ENCODE measurements at places on chromosomes 7 and 10. TPM values are rescaled to one million over a fixed set of nuclear protein-coding genes. Genes with fewer than 3 reads are reported as not detected.

DNA sequence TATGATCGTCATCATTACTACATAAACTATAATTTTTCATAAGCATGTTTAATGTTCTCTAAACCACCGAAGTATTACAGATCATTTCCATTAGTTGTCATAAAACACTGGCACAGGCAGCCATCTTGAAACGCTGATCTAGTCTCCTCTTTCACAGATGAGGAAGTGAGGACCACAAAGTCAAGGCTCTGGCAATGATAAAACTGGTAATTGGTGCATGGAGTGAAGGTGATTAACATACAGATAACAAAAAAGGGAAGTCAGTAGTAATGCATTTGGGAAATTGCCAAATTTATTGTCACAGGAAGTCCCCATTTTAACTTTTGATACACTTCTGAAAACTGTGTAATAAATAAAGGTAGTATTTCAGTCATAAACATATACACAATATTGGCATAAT, 49.3 kb downstream of the FBXL13 start:
- no peak for DNase-seq

DNA sequence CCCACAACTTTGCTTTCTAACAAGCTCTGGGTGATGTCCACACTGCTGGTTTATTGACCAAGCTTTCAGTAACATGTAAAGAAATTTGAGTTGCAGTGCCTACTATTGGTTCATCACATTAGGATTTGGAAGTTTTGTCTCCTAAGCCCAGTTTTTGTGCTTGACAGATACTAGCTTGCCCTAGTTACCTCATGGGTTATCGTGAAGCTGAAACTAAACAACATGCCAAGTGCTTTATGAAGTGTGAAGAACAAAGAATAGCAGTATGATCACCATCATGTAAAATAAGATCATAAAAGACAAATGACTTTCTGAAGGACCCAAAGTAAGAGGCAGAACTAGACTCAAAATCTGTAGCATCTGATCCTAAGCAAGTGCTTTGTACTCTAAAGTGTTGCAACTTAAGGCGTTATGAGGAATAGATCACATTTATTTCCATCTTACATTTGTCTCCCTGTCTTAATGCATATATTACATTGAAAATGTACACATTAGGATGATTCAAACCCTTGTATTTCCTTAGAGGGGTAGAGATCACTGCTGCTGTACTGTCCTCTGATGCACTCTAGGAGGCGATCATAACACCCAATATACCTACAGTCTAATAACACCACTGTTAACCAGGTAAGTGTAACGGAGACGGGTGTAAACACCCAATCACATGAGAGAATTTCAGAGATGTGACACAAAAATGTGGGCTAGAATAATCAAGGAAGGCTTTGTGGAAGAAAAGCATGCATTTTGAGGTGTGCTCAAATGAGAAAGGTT, 71.3 kb downstream of the NRCAM start:
- DNase-seq: no peak

- DNase-seq: no peak
Observed at GRCh38 chr7:137987018-137987349, 14.9 kb downstream of the CREB3L2 start.

- DNase-seq: no peak
Observed at GRCh38 chr10:30357806-30358205, 8.7 kb upstream of the MTPAP start.

DNA sequence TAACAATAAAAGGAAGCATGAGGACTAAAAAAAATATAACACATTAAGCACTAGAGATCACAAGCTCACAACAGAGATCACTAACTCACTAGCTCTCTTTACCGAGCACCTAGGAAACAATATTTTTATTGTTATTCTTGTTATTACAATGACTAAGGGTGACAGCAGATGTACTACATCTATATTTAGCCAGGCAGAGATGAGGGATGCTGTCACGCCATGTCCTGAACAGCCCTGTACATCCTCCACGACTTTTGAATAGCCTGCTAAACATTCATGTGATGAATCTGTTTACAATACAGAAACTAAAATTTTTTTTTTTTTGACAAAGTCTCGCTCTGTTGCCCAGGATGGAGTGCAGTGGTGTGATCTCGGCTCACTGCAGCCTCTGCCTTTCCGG, 22.7 kb downstream of the FAM133B start:
- DNase-seq: no peak

GRCh38 chr7:110309941-110310340, 781.0 kb upstream of the LRRN3 start:
- no peak for DNase-seq

DNA sequence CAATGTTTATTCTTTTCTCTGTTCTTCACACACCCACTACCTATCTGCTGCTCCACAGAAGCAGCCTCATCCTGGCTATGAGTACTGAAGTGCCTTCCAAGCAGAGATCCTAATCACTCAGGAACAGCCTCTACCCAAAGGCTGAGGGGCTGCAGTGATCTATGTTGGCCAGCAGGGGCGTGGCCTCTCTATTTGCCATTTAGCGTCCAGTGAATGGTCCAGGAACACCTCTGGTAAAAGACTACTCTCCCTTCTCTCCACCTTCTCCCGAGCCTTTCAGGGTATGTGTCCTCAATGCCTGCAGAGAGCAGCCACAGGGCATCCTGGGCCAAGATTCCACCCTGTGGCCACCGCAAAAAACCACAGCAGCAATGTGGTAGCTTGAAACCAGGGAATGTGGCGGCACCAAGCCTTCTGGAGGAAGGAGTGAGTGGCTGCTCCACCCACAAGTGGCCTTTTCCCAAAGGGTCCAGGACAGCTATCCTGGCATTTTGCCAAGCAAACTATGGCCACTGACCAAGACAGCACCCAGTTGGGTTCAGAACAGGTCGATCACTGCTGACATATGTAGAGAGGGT, 70.9 kb downstream of the SYPL1 start:
- no peak for DNase-seq

The AGBL3 gene
- polyA plus RNA-seq: 21.3 TPM

The PIK3CG gene
- polyA plus RNA-seq: 2.8 TPM
